ENCODE measurements at places on chromosomes 16 and 17.

DNA sequence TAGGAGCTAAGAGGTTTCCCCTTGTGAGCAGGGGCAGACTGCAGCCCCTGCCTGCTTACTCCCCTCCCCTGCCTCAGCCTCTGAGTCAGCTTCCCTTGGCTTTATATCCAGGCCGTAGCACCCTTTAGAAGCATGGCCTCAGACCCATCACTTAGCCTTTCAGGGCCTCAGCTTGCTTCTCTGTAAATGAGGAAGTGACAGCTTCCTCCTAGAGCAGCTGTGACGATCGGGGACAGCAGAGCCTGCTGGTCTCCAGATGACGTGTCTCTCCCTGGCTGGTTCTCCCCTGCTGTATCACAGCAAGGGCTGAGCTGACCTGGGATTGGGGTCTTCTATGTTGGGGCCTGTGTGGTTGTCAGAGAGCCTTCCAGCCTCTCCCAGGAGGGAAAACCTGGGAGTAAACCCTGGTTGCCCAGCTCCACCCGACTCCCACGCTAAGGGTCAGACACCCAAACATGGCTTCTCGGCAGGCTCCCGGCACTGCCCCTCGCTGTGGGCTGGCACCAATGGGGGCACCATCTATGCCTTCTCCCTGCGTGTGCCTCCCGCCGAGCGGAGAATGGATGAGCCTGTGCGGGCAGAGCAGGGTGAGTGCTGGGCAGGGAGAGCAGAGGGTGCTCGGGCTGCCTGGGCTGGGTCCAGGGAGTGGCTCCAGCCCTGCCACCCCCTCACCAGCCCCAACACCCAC is 16.3 kb upstream of the MYO15B start:
- DNase-seq, result peak; percentile 79

DNA sequence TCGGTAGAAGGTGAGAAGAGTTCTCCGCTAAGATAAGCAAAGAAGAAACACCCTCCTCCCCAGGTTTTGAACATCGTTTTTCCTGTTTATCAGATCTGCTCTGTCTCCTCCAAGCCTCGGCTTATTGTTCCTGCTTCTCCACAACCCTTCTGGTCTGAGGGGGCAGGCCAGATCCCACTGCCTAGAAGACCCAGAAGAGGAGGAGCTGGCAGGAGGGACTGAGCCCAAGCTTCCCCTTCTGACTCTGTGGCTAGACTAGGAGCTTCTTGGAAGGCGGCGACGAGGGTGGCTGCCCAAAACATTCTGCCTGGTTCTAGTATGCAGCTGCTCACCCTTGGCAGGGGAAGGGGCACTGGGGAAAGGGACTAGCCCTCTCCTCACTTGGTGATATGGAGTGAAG is 5.2 kb upstream of the HOXB5 start:
- no peak for DNase-seq

DNA sequence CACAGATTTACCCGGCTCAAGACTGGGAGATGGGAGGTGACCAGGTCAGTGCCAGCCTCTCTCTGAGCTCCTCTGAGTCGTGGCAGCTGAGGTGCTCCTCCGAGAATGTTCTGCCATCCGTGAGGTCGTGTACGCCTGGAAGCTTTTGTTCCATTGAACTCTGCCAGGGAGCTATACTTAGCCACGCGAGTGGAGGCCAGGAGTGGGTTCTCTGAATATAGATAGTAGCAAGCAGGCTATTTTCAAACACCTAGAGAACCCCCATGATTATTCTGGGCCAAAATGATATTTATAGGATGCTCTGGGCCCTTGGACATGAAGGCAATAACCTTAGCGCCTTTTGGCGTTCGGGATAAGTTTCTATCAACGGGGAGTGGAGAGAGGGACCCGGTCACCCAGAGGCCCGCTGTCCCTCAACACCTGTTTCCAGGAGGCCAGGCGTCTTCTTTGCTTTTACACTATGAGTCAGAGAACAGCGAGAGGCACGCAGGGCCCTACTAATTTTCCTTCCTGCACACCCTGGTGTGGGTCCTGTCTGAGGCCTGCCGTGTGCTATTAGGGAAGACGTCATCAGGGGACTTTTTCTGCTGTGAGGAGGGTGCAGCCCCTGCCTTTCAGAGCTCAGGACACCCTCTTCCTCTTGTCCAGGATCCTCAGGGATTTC is 11.0 kb upstream of the MVD start:
- no peak for DNase-seq

DNA sequence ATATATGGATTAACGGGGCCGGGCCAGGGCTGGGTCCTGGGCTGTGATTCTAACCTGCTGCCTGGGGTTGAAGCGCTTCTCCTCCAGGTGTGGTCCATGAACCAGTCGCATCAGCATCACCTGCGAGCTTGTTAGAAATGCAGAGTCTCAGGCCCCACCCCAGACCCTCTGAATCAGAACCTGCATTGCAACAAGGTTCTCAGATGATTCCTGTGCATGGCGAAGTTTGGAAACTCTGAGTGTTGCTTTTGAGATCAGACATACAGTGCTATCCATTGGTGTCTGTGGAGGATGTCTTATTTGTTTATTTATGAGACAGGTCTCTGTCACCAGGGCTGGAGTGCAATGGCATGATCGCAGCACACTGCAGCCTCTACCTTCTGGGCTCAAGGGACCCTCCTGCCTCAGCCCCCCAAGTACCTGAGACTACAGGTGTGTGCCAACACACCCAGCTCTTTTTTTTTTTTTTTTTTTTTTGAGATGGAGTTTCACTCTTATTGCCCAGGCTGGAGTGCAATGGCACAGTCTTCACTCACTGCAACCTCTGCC is 99.8 kb downstream of the PITPNC1 start:
- no peak for DNase-seq

DNA sequence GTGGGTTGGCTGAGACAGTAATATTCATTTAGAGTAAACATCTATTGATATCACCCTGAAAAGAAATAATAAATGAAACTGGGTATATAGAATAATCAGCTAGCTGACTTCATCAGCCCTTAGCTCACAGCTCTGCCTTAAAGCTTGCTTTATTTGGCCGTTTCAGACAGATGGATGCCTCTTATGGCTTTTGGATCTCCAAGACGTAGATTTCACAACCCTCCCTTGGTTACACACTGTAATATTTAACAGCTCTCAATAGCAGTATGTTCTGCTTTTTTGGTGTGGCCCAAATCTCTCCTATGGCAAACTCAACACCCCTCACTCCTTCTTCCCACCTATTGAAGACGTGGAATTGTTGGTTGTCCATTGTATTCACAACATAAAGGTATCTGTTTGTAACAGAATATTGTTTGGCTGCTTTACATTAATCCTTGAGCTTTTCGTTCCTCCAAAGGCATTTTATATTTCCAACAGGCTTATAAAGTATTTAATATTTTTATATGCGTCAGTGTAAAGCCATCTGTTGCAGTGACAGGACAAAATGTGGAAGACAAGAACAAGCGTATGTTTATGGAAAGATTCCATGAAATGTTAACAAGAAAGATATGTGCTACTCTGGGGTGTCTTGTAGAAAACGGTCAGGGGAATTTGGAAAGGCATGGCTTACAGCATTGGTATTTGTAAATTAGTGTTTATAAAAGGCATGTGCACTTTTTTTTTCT is 837.0 kb upstream of the RBFOX1 start:
- no peak for DNase-seq

GRCh38 chr17:17269926-17270773 is 10.9 kb downstream of the COPS3 start:
- peak; percentile 9 for DNase-seq

- no peak for DNase-seq
These were observed 140.7 kb downstream of the KATNIP start for GRCh38 chr16:27690608-27691007.

GRCh38 chr17:5680766-5681165 is 96.5 kb upstream of the NLRP1 start:
- no peak for DNase-seq

DNA sequence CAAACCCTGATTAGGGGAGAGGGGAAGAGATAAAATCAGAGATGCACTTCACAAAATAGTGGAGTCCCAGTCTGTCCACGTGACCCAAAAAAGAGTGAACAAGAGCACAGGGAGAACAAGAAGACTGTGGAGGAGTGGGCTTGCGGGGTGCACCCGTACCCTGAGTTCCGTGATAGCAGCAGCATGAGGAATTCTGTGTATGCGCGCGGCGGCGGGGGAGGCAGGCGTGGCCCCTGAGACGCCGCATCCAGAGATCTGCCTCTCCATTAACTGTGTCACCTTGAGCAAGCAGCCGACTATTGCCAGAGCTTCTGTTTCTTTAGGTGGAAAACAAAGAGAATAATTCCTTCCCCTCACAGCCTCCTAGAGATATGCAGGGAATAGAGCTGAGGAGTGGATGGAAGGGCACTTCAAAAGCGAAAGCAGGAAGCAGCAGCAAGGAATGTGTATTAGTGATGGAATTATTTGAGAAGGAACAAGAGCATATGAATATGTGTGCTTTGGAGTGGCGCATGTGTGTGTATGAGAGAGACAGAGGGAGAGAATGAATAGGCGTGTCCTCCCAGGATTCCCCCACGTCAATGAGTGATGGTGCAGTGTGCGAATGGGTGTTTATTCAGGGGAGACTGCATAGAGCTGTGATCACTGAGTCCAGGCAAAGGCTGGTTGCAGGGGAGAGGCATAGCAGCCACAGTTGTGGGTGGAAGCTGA is 10.4 kb upstream of the SOX9 start:
- no peak for DNase-seq

DNA sequence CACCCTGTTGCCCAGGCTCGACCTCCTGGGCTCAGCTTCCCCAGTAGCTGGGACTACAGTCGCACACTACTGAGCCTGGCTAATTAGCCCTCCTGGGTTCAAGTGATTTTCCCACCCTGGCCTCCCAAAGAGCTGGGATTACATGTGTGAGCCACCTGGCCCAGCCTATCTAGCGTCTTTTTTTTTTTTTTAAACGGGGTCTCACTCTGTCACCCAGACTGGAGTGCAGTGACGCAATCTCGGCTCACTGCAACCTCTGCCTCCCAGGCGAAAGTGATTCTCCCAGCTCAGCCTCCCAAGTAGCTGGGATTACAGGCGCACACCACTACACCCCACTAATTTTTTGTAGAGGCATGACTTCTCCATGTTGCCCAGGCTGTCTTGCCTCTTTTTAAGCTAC is 33.3 kb downstream of the GLG1 start:
- DNase-seq, result no peak

DNA sequence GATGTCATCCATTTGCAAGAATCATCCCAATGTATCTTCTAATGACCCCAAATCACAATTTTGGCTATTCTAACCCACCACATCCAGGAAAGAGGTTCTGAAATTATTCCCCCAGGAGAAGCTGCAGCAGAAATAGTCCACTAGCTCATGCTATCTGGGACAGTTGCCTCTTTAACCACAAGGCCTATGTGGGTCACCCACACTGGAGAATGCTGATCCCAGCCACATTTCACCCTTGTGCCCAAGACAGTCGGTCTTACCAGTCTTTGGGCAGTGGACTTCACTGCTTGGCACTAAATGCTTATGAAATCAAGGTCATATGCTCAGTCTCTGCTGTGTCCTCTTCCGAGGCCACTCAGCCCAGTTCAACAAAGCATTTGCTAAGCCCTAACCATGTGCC is 27.0 kb downstream of the ABCC12 start:
- no peak for DNase-seq

- DNase-seq, result peak; percentile 30
These were observed at the start of gene SAMD14 for GRCh38 chr17:50129728-50130558. Gene SAMD14 (minus strand): TSS chr17:50130160. CDS start chr17:50124959, 5,201 bp downstream.

GRCh38 chr17:78748730-78749317 is 33.2 kb downstream of the CYTH1 start:
- peak; percentile 58 for DNase-seq

DNA sequence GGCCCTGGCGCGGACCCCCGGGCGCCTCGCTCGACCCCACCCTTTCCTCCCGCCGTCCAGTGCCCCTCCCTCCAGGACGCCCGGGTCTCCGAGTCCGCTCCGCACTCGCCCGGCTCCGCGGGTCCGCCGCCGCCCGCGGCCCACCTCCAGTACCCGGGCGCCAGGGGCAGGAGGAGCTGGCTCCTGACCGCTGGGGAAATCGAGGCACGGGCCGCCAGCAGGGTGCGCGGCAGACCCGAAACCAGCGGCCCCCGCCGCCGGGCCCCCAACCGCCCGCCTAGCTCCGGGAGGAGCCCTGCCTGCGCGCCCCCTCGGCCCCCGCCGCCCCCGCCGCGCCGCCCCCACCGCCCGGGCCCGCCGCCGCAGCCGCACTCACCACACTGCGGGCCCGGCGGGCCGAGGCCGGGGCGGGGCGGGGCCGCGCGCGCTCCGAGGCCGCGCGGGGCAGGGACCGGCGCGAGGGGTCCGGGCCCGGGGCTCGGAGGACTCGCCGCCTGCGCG is 333 bp downstream of the MAFG start:
- DNase-seq, result no peak

DNA sequence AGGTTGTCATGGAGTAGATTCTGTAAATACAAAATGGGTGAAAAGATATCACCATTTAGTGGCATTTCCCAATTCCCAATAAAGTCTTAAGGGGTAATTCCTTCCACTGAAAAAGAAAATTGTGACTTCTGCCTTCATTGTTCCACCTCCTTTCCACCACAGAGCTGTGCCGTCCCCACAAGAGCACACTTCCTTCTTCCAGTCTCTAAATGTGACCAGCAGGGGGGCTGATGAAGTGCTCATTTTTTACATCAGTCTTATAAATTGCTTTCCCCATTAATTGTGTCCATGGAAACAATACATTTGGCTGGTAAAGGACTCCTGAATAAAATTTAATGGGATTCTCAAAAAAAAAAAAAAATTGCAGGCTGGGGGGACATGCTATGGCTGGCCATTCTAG is 260.8 kb upstream of the PSMD7 start:
- no peak for DNase-seq

DNA sequence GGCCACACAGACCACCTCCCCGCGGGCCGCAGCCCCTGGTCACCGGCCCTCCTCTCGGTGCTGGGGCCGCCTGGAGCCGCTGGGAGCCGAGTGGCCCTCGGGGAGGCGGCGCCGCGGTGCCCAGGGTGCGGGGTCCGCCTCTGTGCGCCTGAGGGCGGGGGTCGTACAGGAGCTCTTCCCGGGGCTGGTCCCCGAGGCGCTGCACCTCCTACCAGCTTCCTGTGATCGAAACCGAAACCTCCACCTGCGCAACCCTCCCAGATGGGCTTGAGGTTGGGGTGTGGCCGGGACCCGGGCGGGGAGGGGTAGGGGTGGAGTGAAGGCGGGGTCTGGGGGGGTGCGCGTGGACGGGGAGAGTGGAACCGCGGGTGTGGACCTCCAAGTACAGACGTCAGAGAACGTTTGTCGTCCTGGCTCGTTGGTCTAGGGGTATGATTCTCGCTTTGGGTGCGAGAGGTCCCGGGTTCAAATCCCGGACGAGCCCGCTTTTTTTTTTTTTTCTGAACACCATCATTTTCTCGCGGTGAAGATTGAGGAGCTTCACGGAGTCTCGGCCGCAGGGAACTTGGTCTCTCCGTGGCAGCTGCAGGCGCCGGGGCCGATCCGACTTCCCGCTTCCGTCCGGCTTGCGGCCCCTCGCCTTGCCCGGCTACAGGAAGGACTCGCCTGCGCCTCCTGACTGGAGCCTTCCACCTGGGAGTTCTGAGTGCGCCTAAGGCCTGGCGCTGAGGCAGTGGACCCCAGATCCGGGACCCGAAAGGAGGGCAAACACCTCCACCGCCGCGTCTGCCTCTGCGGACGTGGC is 23.9 kb downstream of the ZNF213 start:
- DNase-seq, result peak; percentile 78

DNA sequence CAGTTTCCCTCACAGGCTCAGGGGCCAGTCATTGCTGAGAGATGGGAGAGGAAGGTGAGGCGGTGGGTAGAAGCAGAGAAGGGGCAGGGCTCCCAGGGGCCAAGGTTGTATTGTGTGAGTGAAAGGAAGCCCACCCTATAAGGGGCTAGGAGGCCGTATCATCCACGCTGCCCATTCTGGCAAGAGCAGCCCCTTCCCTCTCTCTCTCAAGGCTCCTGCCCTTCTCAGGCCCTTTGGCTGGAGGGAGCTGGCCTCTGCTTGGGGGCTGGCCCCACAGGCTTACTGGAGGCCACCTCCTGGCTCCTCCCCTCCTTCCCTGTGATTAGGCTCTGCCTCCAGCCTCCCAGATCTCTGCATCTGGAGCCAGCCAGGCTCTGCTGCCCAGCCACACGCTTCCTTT is 7.6 kb downstream of the TBKBP1 start:
- no peak for DNase-seq

All from stimulated activated naive B cell treated with anti-CD40 and anti-IgM and Interleukin-4, amounts not matched to agents 10 μg/mL and 1 μg/mL and 100 μg/mL, for 72 hours (primary cell).